ENCODE measurements at places on chromosomes 12 and 14. TPM values are rescaled to one million over a fixed set of nuclear protein-coding genes. Genes with fewer than 3 reads are reported as not detected.

DNA sequence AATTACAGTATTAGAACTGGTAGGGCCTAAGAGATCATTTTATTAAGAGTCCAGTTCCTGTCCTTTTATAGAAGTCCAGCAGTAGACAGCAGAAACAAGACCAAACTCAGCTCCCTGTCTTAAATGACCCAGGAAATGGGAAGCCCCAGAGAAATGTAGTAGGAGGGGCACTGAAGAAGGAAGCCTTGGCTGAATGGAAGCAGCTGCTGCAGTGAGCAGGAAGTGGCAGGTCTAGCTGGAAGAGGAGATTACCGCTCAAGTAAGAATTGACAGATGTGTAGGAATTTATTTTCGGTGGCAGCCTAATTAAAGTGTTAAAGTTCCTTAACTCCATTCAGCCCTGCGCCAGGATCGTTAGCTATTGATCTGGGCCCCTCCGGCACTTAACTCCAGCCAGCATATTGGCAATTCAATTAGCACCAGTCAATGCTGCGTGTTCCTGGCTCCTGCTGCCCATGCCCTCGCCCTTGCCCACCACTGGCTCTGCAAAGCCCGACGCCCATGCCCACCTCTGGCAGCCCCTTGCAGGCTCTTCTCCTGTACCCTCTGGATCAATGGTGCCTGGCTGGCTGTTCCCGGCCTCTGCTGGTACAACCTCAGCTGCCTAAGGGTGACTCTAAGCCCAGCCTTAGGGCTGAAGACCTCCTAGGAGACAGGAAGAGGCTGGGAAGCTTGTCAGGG, 21.1 kb downstream of the ZFHX2 start:
- no peak for DNase-seq

- DNase-seq, result no peak
These were observed 193.3 kb downstream of the KTN1 start for GRCh38 chr14:55773312-55773711.

DNA sequence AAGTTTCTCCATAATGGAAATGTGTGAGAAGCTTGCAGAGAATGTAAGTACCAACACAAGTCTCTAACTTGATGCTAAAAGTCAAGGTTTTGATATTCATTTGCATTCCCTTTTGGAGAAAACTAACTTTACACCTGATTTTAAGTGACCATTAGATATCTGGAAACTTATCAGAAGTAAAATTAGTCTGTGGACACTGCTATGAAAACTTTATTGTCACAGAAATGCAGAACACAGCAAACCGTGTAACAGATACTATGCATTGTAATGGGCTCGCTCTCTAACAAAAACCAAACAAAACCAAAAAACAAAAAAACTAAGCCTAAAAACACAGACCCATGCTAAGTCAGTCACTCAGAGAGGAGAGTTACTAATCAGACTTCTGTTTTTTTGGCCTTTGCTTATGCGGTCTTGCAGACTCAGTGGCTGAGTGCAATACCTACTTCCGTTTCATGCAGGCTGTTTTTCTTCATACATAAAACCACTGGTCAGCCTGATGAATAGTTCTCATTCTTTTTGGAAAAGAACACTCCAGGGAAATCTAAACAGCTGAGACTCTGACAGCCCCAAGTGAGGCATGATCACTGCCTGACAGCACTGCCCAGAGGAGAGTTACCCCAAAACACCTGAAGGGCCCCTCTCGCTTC, 35.7 kb downstream of the NRDE2 start:
- no peak for DNase-seq

C12orf50 gene
- total RNA-seq, result not detected

NFE2 gene
- 0.62 TPM for total RNA-seq

NGB gene
- total RNA-seq, result 4.1 TPM

Measured in occipital lobe (tissue), 3 donors.